ENCODE measurements at places on chromosomes 3 and 15.

DNA sequence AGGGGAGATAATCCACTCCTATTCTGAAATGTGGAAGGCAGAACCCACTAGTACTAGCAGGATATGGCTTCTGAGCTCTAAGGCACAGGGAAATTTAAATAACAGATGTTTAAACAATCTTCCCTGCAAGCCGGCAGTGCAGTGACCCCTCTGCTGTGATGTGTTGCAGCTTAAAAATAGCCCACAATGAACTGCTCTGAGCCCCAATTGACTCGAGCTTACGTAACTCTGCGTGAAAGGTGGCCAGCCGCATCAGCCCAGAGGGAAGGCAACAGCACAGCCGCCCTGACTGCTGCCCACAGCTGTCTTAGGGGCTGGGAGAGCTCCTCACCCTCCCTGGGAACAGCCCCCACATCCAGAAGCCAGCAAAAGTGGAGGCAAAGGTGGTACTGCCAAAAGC, 12.5 kb upstream of the CAMKV start:
- no peaks in the 10 kb centered on the region for H3K36me3 ChIP-seq
- H3K4me1 ChIP-seq, result no peaks in the 10 kb centered on the region
- no peaks in the 10 kb centered on the region for H3K27me3 ChIP-seq
- no peak for DNase-seq

DNA sequence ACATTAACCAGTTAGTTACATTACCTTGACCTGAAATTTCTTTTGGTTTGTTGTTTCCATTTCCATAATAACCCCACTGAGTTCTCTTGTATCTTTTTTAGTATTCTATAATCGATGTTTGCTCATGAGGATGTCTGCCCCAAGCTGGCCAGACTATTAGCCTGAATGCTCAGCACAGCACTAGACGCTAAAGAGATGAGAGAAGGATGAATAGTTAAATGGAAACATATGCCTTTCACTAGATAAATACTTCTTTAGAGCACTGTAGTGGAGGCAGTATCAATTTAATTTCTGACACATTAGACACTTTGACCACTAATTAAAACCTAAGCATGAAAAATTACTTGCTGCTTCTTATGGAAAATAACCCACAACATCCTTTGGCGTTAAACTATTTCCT, 654.9 kb upstream of the KCNMB2 start:
- H3K4me1 ChIP-seq, result no peaks in the 10 kb centered on the region
- no peak overlapping the region for H3K27ac ChIP-seq
- no peaks in the 10 kb centered on the region for H3K36me3 ChIP-seq
- H3K4me3 ChIP-seq, result no peak overlapping the region
- no peak for DNase-seq

GRCh38 chr3:140143367-140144069, 208.5 kb downstream of the CLSTN2 start:
- no peak for DNase-seq
- H3K4me3 ChIP-seq, result no peak overlapping the region
- H3K4me1 ChIP-seq, result no peaks in the 10 kb centered on the region
- no peaks in the 10 kb centered on the region for H3K27me3 ChIP-seq

DNA sequence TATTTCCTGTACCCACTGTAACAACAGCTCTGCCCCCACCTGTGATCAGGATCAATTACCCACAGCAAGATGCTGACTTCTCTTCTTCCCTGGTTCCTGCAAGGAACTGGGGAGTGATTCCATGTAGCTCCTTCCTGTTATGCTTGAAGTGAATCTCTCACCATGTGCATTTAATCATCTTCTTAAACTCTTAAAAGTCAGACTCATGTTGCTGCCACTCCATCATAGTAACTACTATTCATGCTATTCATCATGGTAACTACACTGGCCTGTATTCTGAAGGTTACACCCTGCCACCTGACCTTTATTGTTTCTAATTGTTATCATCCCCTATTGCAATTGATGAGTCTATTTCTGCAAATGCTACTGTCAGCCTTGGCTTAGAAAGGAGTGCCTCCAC, 89.5 kb downstream of the SUCNR1 start:
- no peak for DNase-seq
- no peak overlapping the region for H3K27ac ChIP-seq
- H3K4me3 ChIP-seq, result no peak overlapping the region

DNA sequence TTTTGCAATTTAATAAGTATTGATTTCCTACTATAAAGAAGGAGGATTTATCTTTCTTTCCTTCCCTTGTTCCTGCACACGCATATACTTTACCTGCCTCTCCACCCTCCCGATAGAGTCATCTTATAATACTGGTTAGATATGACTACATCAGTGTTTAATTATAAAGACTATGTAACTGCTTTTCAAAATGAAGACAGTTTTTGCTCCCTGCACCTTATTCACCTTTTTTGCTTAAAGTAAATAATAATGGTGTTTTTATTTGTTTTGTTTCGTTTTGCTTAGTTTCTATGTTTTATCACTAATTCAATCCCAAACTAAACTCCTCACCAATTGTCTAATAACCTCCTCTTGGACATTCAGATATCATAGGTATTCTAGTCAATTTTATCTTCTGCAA, 101.9 kb upstream of the RORA start:
- no peak overlapping the region for H3K27ac ChIP-seq
- no peak overlapping the region for H3K4me3 ChIP-seq
- DNase-seq, result no peak
- no peaks in the 10 kb centered on the region for H3K27me3 ChIP-seq

- H3K27me3 ChIP-seq, result peaks cover 31% of the 10 kb centered on the region
- H3K4me1 ChIP-seq, result no peaks in the 10 kb centered on the region
- H3K36me3 ChIP-seq, result no peaks in the 10 kb centered on the region
- H3K4me3 ChIP-seq, result no peak overlapping the region
These were observed 1.3 kb downstream of the CPNE4 start for GRCh38 chr3:132033471-132033870.

DNA sequence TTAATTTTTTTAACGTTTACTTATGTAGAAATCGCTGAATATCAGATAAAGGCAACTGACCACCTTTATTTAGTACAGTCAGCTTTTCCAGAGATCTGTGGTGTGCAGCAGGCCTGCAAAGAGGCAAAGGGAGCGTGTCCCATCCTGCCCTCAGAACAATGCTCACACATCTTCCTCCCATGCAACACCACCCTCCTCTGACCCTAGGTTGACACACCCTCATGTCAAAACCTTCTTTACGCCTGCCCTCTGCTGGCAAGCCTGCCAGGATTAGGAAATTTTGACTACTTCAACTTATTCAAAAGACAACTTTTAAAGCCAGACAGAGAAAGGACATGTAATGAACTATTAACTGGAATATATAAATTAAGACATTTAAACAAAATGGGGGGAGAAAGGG, 513.7 kb downstream of the FOXP1 start:
- H3K27ac ChIP-seq, result no peak overlapping the region
- no peaks in the 10 kb centered on the region for H3K27me3 ChIP-seq
- DNase-seq, result peak; percentile 82
- peaks cover 51% of the 10 kb centered on the region for H3K4me1 ChIP-seq
- H3K36me3 ChIP-seq, result no peaks in the 10 kb centered on the region

GRCh38 chr15:60318216-60318867, 79.4 kb downstream of the ANXA2 start:
- DNase-seq, result no peak
- no peaks in the 10 kb centered on the region for H3K4me1 ChIP-seq
- H3K27ac ChIP-seq, result no peak overlapping the region
- H3K27me3 ChIP-seq, result no peaks in the 10 kb centered on the region

DNA sequence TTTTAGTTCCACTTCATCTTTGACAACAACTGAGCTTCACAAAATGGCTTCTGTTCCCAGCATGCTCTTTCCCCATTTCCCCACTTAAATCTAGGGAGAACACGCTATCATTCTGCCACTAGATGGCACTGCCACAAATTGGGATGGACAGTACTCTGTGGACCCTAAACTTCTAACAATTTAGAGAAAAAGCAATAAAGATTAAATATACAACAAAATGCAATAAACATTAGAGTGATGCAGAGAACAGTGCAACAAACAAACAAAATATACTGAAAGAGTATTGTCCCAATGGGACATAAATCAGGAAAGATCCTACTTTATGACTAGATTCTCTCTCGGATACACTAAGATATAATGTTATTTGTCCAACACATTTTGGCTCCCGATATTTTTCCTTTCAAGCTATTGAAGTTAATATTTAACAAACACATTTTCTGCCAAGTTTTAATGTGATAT, 169.7 kb upstream of the TMCO5A start:
- H3K36me3 ChIP-seq, result no peaks in the 10 kb centered on the region
- no peaks in the 10 kb centered on the region for H3K27me3 ChIP-seq
- peaks cover 3% of the 10 kb centered on the region for H3K4me1 ChIP-seq
- no peak overlapping the region for H3K4me3 ChIP-seq

GRCh38 chr3:142586803-142587406, 8.4 kb upstream of the ATR start:
- no peak overlapping the region for H3K4me3 ChIP-seq
- DNase-seq, result peak; percentile 75
- no peak overlapping the region for H3K27ac ChIP-seq
- H3K36me3 ChIP-seq, result no peaks in the 10 kb centered on the region
- peaks cover 3% of the 10 kb centered on the region for H3K27me3 ChIP-seq

- no peak overlapping the region for H3K27ac ChIP-seq
- no peak overlapping the region for H3K4me3 ChIP-seq
- no peaks in the 10 kb centered on the region for H3K27me3 ChIP-seq
- DNase-seq, result no peak
- no peaks in the 10 kb centered on the region for H3K36me3 ChIP-seq
These were observed 16.0 kb downstream of the MED12L start for GRCh38 chr3:151101270-151101969.

GRCh38 chr3:120101624-120102023, 7.4 kb upstream of the GSK3B start:
- DNase-seq, result no peak
- no peaks in the 10 kb centered on the region for H3K27me3 ChIP-seq
- no peak overlapping the region for H3K4me3 ChIP-seq
- H3K36me3 ChIP-seq, result no peaks in the 10 kb centered on the region
- no peaks in the 10 kb centered on the region for H3K4me1 ChIP-seq
- H3K27ac ChIP-seq, result no peak overlapping the region

DNA sequence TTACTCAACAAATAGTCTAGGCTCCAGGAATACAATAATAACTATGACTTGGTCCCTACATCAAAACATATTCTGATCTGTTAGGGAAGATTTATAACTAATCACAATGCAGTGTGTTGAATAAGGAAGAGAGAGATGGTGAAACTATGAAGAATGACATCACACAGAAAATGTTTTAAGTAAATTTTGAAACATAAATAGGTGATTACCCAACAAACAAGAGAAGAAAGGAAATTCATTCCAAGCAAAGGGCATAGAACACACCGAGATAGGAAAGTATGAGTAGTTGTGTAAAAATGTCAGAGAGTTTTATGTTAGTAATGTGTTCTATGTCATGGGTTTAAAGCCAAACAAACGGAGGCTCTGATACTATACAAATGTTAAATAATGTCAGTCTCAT, 13.4 kb downstream of the SEC62 start:
- H3K4me1 ChIP-seq, result no peaks in the 10 kb centered on the region
- H3K36me3 ChIP-seq, result peaks cover 79% of the 10 kb centered on the region
- no peak for DNase-seq
- no peak overlapping the region for H3K4me3 ChIP-seq
- H3K27me3 ChIP-seq, result no peaks in the 10 kb centered on the region

DNA sequence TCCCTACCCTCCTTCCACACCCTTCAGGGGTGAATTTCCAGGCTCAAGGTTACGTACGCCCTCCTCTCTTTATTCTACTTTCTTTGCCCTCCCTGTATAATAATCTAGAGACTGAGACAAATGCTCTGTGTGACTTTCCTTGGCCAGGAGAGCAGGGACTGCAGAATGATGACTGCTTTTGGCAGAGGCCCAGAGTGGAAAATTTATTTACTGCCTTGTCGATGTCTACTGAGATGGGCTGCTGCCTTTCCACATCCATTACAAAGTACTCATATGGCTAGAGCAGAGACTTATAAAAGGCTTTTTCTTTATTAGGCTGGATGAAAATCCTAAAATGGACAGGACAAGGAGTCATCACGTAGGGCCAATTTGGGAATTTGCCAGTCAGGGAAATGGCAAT, 576.2 kb downstream of the TUSC7 start:
- H3K27me3 ChIP-seq, result no peaks in the 10 kb centered on the region
- no peak for DNase-seq
- no peak overlapping the region for H3K27ac ChIP-seq
- H3K4me3 ChIP-seq, result no peak overlapping the region
